ENCODE measurements at places on chromosomes 5 and 9. TPM values are rescaled to one million over a fixed set of nuclear protein-coding genes. Genes with fewer than 3 reads are reported as not detected.

GRCh38 chr9:121242219-121242958, 25.6 kb upstream of the GSN start:
- no peak for DNase-seq

The PCDHGB3 gene
- polyA plus RNA-seq, result 0.49 TPM

DNA sequence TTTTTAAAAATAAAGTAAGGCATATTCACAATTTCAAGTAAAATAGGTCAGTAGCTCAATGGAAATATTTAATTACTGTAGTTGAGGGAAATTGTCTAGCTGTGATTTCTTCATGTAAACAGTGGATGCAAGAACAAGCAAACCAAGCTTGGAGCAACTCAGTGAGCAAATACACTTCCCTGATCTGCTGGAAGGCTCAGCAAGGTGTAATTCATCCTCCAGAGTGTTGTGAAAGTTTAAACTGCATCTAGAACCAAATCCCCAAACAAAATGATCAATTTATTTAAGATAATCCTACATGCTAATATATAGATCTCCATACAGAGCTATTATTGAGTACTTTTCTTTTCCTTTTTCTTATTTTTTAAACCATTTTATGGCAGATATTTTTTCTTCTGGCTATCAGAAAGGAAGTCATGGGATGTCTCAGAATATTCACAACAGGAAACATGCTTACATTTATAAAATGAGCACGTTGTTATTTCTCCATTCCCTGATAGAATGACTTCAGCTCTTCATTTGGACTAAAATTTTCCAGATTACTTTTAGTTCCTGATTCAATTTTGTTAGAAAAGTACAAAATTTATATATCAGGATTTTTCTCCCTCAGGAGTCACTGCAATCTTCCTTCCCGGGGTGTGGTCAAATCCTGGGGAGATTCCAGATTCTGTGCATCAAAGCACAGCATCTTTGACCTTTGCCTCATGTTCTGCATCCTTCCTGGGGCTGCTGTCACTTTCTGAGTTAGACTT, 219.2 kb upstream of the ELL2 start:
- no peak for DNase-seq

DNA sequence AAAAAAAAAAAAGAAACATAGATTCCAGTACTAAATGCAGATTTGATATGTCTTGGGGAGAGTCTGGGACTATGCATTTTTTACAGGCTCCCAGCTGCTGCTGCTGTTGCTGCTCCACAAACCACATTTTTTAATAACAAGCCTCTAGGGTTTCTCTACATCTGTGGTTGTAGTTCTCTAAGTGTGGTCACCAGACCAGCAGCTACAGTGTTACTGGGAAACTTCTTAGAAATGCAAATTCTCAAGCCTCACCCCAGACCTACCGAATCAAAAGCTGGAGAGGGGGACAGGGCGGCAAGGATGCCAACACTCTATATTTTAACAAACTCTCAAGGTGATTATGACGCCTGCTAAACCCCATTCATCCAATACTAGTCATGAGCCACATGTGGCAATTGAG, 293.4 kb upstream of the PTGER4 start:
- DNase-seq, result no peak

The PDLIM4 gene
- polyA plus RNA-seq, result 15.9 TPM

The ANKRA2 gene
- 6.5 TPM for polyA plus RNA-seq

The HEMGN gene
- not detected for polyA plus RNA-seq

The PCDHGA9 gene
- polyA plus RNA-seq, result 3.2 TPM

The SLC36A1 gene
- polyA plus RNA-seq, result 6.8 TPM

The CCDC171 gene
- polyA plus RNA-seq, result 3.9 TPM

The LMX1B gene
- polyA plus RNA-seq, result not detected

DNA sequence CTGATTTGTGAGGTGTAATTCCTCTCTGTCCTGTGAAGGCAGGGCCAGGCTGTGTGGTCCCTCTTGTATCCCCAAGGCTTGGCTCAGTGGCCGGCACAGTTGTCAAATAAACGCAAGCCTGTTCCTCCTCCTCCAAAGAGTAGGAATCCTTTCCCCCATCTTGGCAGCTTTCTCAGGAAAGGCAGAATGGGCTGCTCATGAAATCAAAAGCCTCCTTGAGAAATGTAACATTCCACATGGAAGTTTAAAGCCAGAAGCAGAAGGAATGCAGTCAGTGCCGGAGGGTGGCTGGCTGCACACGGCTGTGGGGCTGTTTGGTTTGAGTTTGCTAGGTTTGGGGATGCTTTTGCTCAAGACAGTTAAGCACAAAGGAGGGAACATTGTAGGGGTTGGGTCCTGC, 34.5 kb upstream of the MED10 start:
- no peak for DNase-seq

- no peak for DNase-seq
These were observed 22.9 kb upstream of the SPATA31C2 start for GRCh38 chr9:88161144-88161543.

- no peak for DNase-seq
These were observed 174.7 kb downstream of the NFIB start for GRCh38 chr9:14139287-14139686.

DNA sequence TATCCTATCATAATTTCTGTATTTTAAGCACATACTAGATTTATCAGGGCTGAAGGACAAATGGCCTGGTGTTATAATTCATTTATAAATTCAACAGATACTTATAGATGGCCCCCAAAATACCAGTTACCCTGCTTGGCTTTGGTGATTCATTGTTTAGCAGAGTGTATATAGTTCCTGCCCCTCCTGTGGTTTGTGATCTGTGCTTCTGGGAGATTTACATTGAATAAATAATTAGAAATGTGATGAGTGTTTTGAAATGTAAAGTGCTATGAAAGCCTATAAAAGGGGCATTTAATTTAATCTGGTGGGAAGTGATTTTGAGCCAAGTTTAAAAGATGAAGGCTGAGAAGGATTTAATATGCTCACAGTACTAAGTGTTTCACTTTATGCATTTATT, 36.7 kb upstream of the ZCCHC7 start:
- DNase-seq, result no peak

The FBP1 gene
- polyA plus RNA-seq, result 34.7 TPM

GRCh38 chr9:98894171-98894570, 49.5 kb upstream of the COL15A1 start:
- no peak for DNase-seq

DNA sequence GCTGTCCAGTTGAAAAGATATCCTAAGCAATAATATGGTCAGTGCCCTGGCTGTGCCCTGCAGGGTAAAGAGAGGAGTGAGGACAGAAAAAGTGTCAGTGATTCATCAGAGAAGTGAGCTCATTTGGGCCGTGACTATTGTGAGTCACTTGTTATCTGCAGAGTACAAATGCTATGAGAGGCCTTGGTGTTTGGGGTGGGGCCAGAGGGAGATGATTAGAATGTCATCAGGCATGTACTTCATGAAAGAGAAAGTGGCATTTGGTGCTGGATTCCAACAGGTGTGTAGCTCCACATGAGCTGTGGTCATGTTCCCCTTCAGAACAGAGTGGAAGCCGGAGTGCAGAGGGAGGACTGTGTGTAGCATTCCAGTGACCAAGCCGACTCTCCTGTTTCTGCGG, 174.1 kb downstream of the KDM4C start:
- no peak for DNase-seq

The HRH2 gene
- 2.1 TPM for polyA plus RNA-seq

GRCh38 chr9:91191411-91192380, 170.0 kb downstream of the AUH start:
- no peak for DNase-seq

- DNase-seq, result no peak
These were observed 282.9 kb downstream of the ARHGEF28 start for GRCh38 chr5:73908846-73909245.

The GARNL3 gene
- 7.5 TPM for polyA plus RNA-seq

DNA sequence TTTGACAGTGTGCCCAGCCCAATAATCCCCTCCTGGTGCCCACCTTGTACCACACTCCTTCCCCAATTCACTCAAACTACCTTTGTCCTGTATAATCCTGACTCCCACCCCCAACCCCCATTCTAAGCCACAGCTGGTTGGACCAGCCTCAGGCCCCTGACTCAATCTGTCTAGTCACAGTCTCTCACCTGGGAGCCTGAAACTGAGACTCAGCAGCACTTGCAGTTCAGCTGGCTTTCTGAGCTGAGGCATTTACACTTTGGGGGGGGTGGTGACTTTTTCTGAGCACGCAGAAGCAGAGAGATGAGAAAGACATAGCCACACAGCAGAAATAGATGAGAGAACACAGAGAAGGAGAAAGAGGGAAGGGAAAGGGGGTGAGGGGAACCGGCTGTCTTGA, 247.3 kb downstream of the MAN2A1 start:
- no peak for DNase-seq

- no peak for DNase-seq
These were observed 173.2 kb downstream of the PBX3 start for GRCh38 chr9:125920402-125920801.

The PCDHGA4 gene
- polyA plus RNA-seq, result 3.9 TPM

The SLC4A9 gene
- not detected for polyA plus RNA-seq

The DHX29 gene
- polyA plus RNA-seq, result 7.2 TPM

The TRMT10B gene
- 7.0 TPM for polyA plus RNA-seq

The PCDHGC5 gene
- polyA plus RNA-seq, result 4.3 TPM

The EPB41L4B gene
- 13.4 TPM for polyA plus RNA-seq

DNA sequence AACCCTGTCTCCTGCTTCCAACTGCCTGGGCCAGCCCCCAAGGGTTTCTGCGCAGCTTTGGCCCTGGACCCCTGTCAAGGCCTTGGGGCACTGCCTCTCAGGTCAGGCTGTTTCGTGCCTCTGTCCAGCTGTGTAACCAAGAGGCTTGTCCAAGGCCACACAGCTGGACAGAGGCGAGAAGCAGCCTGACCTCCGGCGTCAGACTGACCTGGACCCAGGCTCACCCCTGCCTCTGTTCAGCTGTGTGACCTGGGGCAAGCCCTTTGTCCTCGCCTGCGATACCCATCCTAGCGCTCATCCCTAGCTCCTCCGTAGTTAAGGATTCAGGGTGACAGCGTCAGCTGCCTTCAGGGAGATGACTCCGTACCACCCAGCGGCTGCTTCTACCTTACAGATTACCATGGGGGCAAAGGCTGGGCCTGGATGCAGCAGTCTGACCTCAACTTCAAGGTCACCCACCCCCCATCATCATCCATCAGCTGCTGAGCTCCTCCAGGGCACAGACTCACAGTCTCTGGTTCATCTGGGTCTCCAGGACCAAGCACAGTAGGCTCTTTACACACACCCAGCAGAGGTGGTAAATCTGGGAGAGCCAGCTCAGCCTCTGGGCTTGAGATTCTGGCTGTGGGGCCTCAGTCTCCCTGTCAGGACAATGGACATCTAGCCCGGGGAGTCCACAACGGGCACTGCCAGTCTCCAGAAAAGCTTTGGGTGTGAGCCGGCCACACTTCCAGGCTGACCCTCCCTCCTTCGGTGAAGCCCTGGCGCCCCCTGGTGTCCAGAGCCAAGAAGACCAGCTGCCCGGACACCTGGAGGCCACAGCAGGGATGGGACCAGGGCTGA, 7.9 kb downstream of the AK1 start:
- peak; percentile 87 for DNase-seq

GRCh38 chr5:395156-395920, 47.6 kb upstream of the EXOC3 start:
- DNase-seq, result no peak

DNA sequence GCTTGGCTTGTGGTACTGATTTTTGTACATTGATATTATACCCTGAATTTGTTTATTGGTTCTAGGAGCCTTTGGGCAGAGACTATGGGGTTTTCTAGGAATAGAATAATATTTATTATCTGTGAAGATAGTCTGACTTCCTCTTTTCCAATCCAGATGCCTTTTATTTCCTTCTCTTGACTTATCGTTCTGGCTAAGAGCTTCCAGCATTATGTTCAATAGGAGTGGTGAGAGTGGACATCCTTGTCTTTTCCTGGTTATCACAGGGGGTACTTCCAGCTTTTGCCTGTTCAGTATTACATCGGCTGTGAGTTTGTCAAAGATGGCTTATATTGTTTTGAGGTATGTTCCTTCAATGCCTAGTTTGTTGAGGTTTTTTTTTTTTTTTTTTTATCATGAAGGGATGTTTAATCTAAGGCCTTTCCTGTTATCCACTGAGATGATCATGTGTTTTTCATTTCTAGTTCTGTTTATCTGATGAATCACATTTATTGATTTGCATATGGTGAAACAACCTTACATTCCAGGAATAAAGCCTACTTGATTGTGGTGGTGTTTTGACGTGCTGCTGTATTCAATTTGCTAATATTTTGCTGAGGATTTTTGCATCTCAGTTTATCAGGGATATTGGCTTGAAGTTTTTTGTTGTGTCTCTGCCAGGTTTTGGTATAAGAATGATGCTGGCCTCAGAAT, 77.5 kb downstream of the CERT1 start:
- no peak for DNase-seq

- DNase-seq, result no peak
These were observed 62.8 kb downstream of the TRPM3 start for GRCh38 chr9:71058660-71059059.

- no peak for DNase-seq
These were observed 69.5 kb upstream of the TAS2R1 start for GRCh38 chr5:9699681-9700080.

The TMEM215 gene
- polyA plus RNA-seq, result not detected

GRCh38 chr5:101995585-101995984, 300.5 kb downstream of the SLCO4C1 start:
- DNase-seq, result no peak

DNA sequence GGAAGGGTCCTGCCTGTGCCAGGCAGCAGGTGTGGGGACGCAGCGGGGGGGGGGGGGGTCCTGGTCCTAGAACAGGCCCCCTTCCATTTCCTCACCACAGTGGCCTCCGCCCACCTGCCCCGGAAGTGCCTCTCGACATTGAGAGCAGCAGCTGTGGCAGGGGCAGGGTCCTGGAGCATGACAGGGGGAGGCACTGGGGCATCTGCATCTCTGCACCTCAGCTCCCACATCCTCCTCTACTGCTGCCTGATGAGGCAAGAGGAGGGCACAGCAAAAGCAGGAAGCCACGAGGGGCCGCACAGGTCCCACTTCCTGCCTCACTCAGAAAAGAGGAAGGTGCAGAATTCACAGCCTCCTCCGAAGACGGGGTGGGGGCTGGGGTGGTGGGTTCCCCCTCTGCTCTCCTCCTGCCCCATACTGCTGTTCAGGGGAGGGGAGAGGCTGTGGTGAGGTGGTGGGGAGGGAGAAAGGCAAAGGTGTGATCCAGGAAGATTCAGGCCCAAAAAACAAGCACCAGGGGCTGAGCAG, 14.8 kb downstream of the AKNA start:
- DNase-seq, result no peak

- DNase-seq, result no peak
These were observed 247.8 kb downstream of the DIRAS2 start for GRCh38 chr9:90394871-90395270.

The CD14 gene
- 22.3 TPM for polyA plus RNA-seq

GRCh38 chr5:123885081-123885480, 373.1 kb downstream of the CSNK1G3 start:
- DNase-seq, result no peak

- no peak for DNase-seq
These were observed 341.0 kb upstream of the POU5F2 start for GRCh38 chr5:94082405-94082804.

DNA sequence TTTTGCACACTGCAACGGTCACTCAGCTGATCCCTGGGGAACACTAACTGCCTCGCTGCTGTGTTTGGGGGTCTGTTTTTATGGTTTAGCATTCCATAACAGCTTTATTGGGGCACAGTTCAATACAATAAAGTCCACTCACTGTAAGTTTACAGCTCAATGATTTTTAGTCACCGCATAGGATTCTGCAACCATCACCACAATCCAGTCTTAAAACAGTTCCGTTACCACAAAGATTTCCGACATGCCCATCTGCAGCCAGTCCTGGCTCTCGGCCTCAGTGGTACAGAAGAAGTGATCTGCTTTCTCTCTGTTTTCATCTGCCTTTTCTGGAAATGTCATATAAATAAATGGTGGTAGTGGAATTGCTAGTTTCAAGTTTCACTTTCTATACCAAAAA, 23.6 kb downstream of the OR2V2 start:
- DNase-seq, result no peak

GRCh38 chr5:87079219-87079618, 188.5 kb upstream of the RASA1 start:
- no peak for DNase-seq

The MIGA2 gene
- polyA plus RNA-seq, result 15.0 TPM

All from brain (organoid and tissue), 16 donors.